ENCODE measurements at places on chromosomes 6 and 20.

GRCh38 chr6:119273272-119274196 is 76.0 kb downstream of the MAN1A1 start:
- peak; percentile 38 for DNase-seq

DNA sequence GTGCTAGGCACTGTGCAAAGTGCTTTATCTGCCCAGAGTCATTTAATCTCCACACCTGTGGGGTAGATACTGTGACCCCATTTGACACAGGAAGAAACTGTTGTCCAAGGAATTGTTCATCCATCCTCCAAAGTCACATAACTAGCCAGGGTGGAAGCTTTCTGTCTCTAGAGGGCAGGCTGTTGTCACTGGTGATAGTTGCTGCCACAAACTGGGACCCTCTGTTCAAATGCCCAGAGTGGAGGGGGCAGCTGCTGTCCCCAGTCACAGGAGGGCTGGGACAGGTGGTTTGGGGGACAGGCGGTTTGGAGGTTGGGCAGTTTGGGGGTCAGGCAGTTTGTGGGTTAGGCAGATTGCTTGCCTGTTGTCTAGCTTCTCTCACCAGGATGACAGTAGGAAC is 16.1 kb upstream of the TMEM242 start:
- no peak for DNase-seq

GRCh38 chr6:128731249-128732165 is 151.4 kb upstream of the LAMA2 start:
- DNase-seq = peak; percentile 61

GRCh38 chr20:25739615-25740320 is 43.1 kb upstream of the ZNF337 start:
- DNase-seq = peak; percentile 85

DNA sequence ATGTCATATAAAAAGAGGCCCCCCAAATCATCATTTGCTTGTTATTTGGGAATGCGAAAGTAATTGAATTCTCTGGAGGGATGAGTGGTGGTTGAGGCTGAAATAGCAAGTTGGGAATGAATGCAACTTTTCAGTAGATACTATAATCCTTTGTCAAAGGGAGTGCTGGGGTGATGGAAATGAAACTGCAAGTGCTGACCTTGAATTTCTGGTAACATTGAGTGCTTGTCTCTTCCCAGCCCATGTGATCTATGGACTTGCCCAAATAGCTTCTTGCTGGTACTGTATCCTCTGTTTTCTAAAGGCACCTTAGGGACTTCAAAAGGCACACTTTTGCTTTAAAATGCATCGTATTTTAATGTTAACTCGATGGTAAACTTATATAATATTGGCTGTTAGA is 14.8 kb downstream of the PAQR8 start:
- no peak for DNase-seq

DNA sequence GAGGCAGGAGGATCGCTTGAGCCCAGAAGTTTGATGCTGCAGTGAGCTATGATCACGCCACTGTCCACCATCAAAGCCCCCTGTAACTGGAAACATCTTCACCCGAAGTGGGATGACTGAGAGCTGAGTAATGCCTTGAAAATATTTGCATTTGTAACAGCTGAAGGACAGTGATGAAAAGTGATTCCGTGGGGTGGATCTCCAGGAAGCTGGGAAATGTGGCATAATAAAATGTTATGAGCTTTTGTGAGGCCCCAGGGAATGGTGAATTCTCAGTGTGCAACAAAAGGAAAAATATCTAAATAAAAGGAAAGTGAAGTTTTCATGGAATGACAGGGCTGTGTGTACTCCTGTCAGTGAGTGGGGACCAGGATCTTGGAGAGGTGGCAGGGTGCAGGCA is 92.0 kb downstream of the JAG1 start:
- DNase-seq = peak; percentile 87

GRCh38 chr6:84897988-84898594 is 133.7 kb upstream of the TBX18 start:
- DNase-seq = peak; percentile 45

- DNase-seq = no peak
Measured at GRCh38 chr6:1618311-1619097, 8.8 kb downstream of the FOXC1 start.

GRCh38 chr20:31640259-31640658 is 2.5 kb downstream of the COX4I2 start:
- DNase-seq = no peak

DNA sequence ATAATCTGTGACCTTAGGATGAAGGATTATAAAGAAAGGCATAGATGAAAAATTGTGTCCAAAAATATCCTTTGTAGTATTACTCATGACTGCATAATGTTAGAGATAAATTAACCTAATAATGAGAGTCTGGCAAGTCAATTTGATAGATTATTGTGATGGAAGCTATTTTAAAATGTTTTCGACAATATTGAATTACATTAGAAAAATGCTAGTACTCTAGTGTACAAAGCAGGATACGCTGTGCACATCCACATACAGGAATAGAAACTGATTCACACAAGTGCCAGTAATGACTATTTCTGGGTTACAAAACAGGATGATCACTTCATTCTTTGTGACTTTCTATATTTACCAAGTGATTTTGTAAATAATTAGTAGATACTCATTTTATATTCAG is 3.3 kb downstream of the SLC17A2 start:
- no peak for DNase-seq

DNA sequence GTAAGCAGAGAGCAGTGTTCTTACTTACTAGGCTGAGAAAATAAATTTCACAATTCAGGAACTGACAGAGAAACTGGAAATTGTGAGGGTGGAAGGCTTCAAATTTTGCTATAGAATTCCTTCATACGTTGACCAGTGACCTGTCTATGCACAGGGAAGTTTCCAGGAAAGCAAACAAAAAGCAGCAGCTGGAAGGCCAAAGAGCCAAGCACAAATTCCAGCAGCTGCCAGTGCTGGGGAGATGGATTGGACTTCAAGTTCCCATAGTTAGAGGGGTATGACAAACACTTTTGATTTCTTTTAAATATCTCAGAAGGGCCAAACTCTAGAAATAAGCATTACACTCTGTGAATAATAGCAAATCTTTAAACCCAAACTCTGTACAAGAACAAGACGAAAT is 299.1 kb upstream of the KCNQ5 start:
- no peak for DNase-seq

- no peak for DNase-seq
Measured at GRCh38 chr6:130152908-130153510, 69.7 kb downstream of the SAMD3 start.

DNA sequence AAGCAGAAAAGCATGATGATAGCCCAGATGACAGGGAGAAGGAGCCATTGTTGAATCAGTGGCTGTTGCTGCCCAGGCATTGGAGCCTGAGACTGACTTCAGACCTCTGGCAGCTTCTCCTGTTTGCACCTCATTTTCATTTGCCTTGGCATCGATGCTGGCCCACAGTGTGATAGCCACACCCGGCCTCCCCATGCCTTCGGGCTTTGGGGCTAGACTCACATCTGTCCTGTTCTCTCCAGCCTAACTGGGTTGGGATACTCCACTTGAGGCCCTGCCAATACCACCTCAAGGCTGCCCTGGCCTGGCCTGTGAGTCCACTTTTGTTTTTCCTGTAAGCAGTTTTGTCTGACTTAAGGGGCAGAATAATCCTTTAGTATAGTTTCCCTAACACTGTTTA is 140.4 kb downstream of the UST start:
- DNase-seq = no peak

DNA sequence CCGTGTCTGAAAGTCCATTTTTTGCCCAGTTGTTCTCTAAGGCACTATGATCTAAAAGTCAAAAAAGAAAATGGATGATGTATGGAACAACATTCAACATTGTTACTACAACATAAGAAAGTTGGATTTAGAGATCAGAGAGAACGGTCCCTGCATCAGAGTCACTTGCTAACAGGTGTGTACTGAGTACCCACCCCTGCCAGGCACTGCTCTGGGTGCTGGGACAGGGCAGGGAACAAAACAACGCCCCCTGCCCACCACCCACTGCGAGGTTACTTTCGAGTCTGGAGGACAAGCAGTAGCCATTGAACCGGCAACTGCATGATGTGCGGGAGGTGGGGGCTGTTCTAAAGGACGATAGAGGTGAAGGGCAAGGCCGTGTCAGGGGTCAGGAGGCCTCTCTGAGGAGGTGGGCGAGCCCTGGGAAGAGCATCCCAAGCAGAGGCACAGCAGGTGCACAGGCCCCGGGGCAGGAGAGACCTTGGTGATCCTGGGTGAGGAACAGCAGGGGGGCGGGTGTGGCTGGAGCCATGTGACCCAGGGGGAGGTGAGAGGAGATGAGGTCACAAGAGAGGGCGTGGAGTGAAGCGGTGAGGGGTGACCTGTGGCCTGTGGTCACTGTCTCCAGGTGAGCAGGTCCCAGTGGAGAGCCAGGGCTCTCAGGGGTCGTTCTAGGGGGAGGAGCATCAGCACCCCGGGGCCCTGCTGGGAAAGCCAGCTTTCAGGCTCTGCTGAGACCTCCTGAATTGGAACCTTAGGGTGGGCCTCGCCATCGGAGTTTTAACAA is 197.5 kb upstream of the SULF2 start:
- no peak for DNase-seq

- DNase-seq = peak; percentile 66
Measured at GRCh38 chr6:75449630-75450206, 43.9 kb downstream of the FILIP1 start.

- DNase-seq = no peak
Measured at GRCh38 chr20:59561614-59562277, 42.6 kb upstream of the PHACTR3 start.

GRCh38 chr6:154528310-154528915 is 17.9 kb upstream of the CNKSR3 start:
- DNase-seq = no peak

GRCh38 chr6:99611148-99611547 is 4.5 kb downstream of the PRDM13 start:
- DNase-seq = no peak

DNA sequence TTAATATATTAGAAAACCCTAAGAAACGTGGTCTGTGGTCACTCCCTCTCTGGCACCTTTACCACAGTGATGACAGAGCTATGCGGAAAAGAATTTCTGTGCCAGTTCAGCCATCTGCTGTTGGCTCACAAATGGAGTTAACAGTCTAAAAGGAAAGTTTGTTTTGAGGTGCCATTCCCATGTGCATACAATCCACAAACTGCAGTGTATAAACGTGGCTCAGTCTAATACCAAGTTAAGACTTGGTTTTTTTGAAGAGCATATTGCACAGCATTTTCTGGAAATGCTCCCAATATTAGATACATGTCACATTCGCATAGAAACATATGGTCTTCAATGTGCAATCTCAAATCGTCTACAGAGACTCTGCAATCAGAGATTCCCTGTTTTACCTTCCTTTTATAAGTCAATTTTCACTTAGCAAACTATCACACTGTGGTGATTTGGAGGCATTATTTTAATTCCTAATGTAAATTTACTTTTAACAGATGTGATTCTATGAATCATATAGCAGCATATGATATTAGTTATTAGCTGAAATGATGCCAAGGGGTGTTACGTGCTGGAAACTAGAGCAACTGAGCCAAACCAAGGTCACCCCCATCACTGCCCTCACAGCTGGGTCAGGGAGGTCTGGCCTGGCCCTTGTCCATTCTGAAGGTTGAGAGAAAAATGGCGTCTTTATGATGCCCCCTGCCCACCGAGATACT is 383.5 kb downstream of the PRKN start:
- DNase-seq = no peak

DNA sequence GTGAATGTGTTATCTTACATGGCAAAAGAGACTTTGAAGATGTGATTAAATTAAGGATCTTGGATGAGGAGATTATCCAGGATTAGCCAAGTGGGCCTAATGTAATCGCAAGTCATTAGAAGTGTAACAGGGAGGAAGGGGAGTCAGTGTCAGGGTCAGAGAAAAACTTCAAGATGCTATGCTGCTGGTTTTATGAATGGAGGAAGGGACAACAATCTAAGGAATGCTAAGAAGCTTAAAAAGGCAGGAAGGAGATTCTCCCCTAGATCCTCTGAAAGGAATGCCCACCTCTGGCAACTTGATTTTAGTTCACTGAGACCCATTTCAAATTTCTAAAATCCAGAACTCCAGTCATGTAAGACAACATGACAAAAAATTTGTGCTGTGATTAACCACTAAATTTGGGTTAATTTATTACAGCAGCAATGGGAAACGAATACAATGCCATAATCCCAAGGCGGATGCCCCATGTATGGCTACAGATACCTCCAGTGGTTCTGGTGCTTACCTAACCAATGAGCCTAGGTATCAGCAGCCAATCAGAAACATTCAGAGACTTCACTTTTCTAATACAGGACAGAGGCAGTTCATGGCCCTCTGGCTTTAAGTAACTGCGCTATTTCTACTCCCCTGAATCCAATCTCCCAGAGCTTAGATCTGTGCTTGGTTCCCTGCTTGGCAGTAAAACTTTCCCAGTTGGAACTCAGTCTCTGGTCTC is 3.6 kb upstream of the TAAR8 start:
- DNase-seq = no peak

- DNase-seq = no peak
Measured at GRCh38 chr6:49004801-49005200, 458.3 kb downstream of the MMUT start.

- DNase-seq = no peak
Measured at GRCh38 chr6:15936503-15936902, 192.4 kb upstream of the MYLIP start.

- no peak for DNase-seq
Measured at GRCh38 chr20:39338469-39339376, 376.6 kb downstream of the DHX35 start.

- DNase-seq = peak; percentile 59
Measured at GRCh38 chr6:166008441-166009369, 158.9 kb downstream of the TBXT start.

DNA sequence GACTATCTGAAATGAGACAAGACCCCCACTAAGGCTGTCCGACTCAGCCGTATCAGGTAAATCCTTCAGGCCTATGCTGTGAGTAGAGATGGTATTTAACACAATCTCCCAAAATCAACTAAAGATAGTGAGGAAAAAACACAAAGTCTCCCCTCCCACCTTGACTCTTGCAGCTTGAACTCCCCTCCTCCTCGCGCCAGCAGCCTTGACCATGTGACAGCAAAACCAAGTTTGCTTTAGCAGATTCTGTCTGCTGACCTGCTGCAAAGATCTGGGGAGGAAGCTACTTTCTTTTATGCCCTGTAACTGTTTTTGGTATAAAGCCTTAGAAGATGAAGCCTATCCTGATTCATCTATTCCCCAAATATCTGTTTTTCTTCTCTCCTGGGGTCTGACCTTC is 509.5 kb downstream of the CDH26 start:
- DNase-seq = no peak

- DNase-seq = no peak
Measured at GRCh38 chr6:144075875-144076274, 19.5 kb downstream of the SF3B5 start.

DNA sequence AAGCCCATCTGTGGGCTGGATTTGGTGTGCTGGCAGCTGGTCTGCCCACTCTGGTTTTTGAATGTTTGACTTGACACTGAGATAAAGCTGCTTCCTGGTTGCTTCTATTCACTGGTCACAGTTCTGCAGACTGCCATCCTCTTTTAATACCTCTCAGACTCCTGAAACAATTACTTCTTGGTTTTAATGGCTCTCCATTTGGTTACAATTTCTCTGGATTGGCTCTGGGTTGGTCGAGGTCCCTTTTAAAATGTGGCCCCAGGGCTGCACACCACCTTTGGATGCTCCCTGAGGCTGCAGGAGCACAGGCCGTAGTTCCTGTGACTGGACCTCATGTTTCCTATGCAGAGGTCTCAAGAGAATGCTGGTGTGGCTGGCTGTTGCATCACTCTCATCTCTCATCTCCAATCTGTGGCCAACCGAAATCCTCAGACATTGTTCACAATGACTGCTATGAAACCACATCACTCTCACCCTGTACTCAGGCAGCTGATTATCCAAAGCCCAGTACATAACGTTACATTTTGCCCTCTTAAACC is 98.5 kb downstream of the INSM1 start:
- DNase-seq = peak; percentile 47

Measured in EL (cell line).